Articular chondrocyte of knee joint (primary cell): ENCODE measurements at places on chromosomes 2 and 18. TPM values are rescaled to one million over a fixed set of nuclear protein-coding genes. Genes with fewer than 3 reads are reported as not detected.

Gene ANKRD30B
- under 0.01 TPM in 1 of 2 replicates, not detected in the other for total RNA-seq

Gene GKN1
- 0.26 TPM in 1 of 2 replicates, not detected in the other for total RNA-seq

Gene FASTKD1
- total RNA-seq = 21.4 and 32.3 TPM in 2 replicates

Gene REG3G
- total RNA-seq = not detected in 2 replicates

Gene SOX11
- total RNA-seq = 0.13 and 1.6 TPM in 2 replicates

Gene B3GNT7
- 0.43 and 0.78 TPM in 2 replicates for total RNA-seq

Gene IL1A
- total RNA-seq = not detected in 2 replicates

Gene ITPRIPL1
- total RNA-seq = 2.6 and 4.6 TPM in 2 replicates

Gene TFCP2L1
- under 0.01 and 0.13 TPM in 2 replicates for total RNA-seq

Gene IKZF2
- 6.8 and 10.6 TPM in 2 replicates for total RNA-seq

Gene SAG
- total RNA-seq = not detected in 2 replicates

Gene ST6GAL2
- total RNA-seq = 0.13 and 0.32 TPM in 2 replicates

Gene CYRIA
- total RNA-seq = 25.9 and 27.8 TPM in 2 replicates

Gene ANKRD30BL
- not detected in 2 replicates for total RNA-seq

Gene TCF4
- 116 and 136 TPM in 2 replicates for total RNA-seq

Gene THOC1
- 47.1 and 56.7 TPM in 2 replicates for total RNA-seq

Gene TRABD2A
- total RNA-seq = 0.26 and 0.65 TPM in 2 replicates

Gene CXCR4
- total RNA-seq = 0.13 and 0.22 TPM in 2 replicates

Gene CERKL
- 0.26 and 0.32 TPM in 2 replicates for total RNA-seq

Gene EN1
- total RNA-seq = 0.26 TPM in 1 of 2 replicates, not detected in the other

Gene GRB14
- 0.52 and 0.97 TPM in 2 replicates for total RNA-seq

Gene NOSTRIN
- total RNA-seq = 1.4 and 1.5 TPM in 2 replicates

Gene TDRD15
- under 0.01 TPM in 1 of 2 replicates, not detected in the other for total RNA-seq

Gene SLC23A3
- total RNA-seq = 1.8 and 2.2 TPM in 2 replicates

Gene RNF149
- total RNA-seq = 75.8 and 77.4 TPM in 2 replicates

Gene BOLL
- total RNA-seq = not detected in 2 replicates

Gene LRRFIP1
- total RNA-seq = 63.6 and 66.2 TPM in 2 replicates
